ENCODE measurements at places on chromosomes 12 and 14.

- peak; percentile 38 for DNase-seq
These were observed 2.3 kb downstream of the CFL2 start for GRCh38 chr14:34711796-34712712.

DNA sequence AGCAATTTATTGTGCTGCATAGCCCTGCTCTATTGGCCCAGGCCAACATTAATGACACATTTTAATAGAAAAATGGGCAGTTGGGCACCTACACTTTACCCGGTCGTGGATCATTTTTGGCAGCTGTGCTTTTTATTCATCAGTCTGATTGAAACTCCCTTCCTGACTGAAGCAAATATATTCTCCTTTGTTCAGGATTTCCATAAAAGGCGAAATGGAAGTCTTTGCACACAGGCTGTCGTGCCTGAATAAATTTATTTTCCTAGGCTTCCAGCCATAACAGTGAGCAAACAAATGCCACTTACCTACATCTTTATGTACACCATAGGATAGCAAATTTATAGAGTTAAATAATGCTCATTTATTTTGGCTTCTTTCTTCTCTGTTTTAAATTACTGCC lies 480.7 kb upstream of the DCN start:
- DNase-seq, result no peak

DNA sequence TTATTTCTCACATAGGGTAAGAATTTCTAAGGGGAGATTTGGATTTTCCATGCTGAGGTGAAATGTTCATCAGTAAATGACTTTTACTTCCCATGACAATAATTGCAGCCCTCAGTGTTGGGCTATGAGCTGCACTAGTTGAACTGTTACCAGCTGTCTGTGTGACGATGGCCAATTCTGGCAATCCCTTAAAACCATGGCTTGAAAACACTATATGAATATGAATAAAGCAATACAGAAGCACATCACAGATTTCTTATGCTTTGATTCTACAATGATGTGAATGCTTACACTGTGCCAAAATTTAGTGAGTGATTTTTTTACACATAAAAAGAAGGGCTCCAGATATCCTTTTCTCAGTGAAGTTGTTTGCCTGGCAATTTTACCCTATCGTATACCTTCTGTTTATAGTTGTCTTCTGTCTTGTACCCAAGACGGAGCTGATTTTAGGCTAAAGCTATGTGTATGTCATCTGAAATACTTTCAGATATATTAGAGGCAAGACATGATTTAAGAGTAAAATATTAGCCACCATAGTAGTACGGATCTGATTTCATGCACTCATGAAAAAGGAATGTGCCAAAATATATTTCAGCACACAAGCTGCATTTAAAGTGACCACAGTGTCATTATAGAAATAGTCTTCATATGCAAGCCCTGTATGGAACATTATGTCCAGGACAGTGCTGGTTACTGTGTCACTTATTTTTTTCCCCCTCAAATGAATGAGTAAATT lies 52.0 kb downstream of the SLC38A4 start:
- peak; percentile 48 for DNase-seq

DNA sequence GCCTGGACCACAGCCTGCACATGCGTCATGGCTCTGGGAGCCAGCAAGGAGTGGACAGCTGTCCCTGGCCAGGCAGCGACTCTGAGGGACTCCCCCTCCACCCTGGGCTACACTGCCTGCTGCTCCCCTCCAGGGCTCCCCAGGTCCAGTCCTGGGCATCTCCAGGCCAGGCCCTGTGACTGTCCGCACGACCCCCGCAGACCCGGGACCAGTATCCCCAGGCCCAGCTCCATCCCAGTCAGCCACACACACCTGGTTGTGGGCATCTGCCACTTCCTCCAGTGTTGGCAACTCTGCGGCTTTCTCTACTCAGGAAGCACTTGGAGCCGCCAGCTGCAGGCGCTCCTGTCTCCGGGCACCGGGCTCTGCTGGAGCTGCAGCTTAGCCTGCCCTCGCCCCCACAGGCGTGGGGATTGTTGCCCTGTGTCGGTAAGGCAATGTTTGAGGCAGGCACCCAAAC lies 2.4 kb downstream of the ULK1 start:
- DNase-seq, result no peak

DNA sequence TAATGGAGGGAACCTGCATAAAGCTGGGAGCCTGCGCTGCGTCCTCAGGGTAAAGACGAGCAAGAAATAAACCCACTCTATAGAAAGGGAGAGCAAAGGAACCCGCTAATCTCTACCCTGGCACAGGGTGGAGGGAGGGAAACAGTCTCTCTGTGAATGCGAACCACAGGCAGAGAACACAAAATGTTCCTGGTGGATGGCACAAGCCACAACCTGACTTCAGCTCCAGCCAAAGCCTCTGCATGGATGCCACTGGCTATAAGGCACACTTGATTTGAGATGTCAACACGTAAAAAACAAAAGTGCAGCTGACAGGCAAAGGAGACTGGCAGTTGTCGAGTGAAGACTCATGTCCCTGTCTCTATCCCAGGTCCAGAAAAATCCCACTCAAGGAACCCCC lies 32.4 kb downstream of the CHGA start:
- DNase-seq, result no peak

- DNase-seq, result no peak
These were observed 155.5 kb downstream of the ANO2 start for GRCh38 chr12:5789469-5789968.

DNA sequence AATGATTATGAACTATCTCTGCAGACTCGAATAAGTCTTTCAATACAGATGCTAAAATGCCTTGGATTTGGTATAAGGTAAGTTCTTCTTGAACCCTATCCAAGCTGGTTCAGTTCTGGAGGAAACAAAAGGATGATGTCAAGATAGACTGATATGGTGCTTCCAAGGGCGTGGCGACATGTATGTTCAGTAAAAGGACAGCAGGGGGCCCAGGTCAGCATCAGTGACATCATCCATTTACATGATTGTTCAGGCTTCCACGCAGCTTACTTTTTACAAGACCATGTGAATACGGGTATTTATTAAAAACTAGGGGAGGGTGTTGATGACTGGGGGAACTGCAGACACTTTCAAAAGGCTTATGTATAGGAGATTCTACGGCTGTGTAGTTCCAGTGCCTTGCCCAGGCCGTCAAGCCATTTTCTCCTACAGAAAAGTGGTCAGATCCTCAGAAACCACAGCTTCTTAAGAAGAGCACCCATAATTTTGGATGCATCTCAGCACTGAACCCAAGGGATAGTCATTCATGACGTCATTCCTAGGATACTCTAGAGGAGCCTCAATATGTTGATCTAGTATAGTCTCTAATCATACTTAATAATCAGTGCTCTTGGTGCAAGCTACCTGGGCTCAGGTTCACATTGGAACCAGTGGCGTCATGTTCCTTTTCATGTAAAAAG lies 527.7 kb downstream of the FUT8 start:
- no peak for DNase-seq

DNA sequence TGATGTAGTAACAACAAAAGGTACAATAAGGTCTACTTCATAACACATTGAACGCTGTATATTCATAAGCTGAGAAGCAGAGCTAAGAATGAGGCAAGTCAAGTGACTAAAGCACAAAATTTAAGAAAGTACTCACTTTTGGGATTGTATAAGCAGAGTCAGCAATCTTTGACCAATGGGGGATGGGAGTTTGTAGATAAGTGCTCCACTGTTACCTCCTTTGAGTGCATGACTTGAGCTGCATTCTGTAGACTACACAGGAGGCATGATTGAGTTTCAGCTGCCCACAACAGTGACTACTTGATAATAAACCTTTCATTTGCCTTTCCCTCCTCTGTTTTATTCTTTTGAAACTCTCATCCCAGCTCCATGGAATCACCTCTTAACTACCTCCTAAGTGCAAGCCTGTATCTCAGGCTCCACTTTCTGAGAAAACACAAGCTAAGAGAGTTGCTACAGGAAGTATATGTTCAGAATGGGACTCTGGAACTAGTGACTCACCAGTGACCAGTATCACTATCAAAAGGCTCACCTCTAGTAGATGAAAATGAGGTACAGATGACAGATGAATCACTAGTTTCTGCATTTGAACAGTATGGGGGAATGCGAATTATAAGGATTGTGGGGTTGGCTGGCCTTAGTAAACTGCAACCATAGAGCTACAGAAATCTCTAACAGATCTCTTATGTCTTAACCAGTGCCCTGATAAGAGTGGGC lies 49.2 kb downstream of the SLC35F4 start:
- DNase-seq, result peak; percentile 12

GRCh38 chr12:2557597-2557996 lies 237.2 kb upstream of the FKBP4 start:
- DNase-seq, result no peak

DNA sequence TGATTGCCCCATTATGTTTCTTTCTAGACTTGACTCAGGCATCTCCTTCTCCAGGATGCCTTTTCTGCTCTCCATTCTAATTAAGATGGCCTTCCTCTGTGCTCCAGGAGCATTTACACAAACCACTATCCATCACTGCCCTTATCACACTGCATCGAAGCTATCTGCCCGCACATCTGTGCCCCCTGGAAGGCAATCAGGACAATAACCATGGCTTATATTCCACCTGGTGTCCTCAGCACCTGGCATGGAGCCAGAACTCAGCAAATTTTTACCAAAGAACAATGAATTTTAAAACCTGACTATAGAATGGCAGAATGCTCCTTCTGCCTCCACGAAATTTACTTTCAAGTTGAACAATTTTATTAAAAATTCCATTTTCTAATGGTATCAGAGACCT lies 465.8 kb downstream of the APAF1 start:
- DNase-seq, result no peak

DNA sequence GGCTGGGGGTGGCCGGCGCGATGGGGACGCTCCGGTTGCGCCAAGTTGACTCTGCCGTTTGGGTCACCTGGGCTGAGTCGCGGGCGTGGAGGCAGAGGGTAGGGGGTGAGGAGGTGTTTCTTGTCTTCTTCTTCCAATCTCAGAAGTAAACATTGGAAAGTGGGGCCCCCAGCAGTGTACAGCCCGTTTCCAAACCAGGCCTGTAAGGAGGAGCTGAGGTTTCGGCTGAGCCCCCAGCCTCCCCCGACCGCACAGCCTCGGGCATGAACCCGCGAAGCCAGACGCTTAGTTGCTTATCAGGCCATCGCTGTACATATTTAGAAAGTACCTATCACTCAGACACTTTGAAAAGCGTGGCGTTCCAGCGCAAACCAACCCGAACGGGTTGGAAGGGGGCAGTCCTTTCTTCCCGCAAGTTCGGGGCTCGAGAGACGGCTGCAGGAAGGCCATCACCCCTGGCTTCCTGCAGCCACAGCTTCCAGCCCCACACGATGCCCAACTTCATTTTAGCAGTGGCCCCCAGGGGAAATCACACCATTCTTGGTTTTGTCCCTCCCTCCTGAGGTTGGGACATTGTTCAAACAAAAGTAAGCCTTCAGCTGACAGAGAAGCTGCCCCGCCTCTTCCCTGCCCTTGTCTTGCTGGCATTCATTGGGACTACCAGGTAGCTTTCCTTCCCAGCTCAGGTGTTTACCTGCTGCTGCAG lies 164.1 kb downstream of the ZFP36L1 start:
- DNase-seq, result no peak

GRCh38 chr12:96882862-96883261 lies 24.2 kb upstream of the NEDD1 start:
- peak; percentile 77 for DNase-seq

GRCh38 chr12:20950248-20950647 lies 139.7 kb downstream of the SLCO1B3 start:
- peak; percentile 15 for DNase-seq

GRCh38 chr14:59754256-59754655 lies 116.3 kb downstream of the RTN1 start:
- DNase-seq, result peak; percentile 51

DNA sequence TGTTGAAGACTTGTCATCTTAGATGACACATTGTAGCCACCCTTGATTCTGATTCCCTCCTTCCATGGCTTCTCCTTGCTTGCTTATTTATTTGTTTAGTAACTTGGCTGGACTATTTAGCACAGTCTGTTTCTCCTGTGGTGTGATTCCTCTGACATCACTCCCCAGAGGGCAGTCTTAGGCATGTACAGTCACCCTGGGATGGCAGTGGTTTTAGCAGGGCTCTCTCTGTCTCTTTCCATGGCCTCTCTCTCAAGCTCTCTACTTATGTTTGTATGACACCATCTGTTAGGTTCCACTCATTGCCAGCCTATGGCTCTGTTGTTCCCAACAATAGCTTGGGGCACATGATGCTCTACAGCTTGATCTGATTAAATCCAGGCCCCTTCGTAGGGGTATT lies 158.3 kb downstream of the ADGRD1 start:
- no peak for DNase-seq

- no peak for DNase-seq
These were observed 84.0 kb downstream of the DACT1 start for GRCh38 chr14:58721723-58722122.

GRCh38 chr12:1436015-1436414 lies 158.4 kb downstream of the FBXL14 start:
- no peak for DNase-seq

DNA sequence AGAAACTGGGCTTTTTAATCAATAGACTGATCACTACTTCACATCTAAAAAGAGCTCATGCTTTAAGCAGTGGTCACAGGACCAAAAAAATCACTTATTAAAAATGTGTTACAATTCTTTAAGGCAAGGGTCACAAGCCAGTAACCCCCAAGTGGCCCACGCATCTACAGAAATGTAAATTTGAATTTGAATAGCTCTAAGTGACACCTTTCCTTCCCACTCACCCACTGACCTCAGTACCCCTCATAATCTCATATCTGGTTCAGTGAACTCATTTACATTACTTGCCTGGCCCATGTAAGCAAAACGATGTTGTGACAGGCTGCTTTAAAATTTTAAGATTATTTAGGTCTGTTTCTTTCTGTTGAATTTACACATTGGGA lies 27.4 kb downstream of the NELL2 start:
- no peak for DNase-seq

DNA sequence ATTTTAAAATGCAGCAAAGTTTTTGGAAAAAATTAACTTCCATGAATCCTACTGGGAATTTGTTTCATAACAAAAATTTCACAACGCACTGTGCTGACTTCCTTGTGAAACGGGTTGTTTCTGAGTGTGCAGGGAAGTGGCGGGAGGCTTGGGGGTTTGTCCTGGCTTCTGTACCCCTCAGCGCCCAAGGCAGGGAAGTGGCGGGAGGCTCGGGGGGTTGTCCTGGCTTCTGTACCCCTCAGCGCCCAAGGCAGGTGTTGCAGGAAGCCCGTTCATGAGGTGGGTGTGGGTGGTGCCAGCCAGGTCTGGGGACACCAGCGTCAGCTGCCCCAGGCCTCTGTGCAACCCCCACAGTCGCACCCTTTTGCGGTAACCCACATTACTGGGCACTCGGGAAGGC lies 25.1 kb downstream of the ADGRD1 start:
- DNase-seq, result no peak

DNA sequence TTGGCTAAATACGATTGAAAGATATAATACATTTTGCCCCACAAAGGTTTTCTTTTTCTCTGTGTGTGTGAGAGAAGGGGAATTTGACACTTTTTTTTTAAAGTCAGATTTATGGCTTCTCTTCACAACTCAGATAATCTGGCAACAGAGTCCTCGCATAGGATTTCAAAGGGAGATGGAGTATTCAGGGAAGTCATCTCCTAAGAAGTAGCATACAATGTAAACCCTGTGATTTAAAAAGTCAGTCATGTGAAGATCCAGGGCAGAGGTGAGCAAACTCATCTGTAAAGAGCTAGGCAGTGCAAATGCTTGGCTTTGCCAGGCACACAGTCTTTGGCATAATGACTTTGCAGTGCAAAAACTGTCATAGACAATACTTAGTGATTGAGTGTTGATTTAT lies 1526.3 kb downstream of the AACS start:
- DNase-seq, result no peak

Data from fibroblast of the aortic adventitia (primary cell).